CD4-positive, alpha-beta T cell treated with Interleukin-21 for 1 hour (primary cell): ENCODE measurements at places on chromosomes 4 and X.

DNA sequence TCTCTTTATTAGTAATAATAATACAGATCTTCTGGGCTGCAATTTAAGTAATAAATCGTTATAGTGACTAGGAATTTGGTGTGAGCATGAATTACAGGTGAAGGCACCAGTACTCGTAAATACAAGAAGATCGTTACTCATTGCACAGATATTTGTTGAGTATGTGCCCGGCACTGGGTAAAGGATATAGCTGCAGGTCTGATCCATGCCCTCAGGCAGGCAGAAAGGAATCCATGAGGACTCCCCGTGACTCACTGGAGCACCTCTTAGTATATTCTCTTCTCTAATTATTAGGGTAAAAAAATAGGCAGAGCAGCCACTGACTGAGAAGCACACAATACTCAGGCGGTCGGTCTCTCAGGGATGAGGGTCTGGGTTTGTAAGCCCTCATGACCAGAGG lies 868.3 kb downstream of the RAB28 start:
- DNase-seq = no peak

- peak; percentile 40 for DNase-seq
Observed at GRCh38 chr4:165378745-165379677, at the start of gene CPE. TSS of gene CPE (plus strand) at chr4:165379008. CDS start at chr4:165379222, 214 bp downstream.

GRCh38 chr4:75054078-75054477 lies 121.2 kb downstream of the PARM1 start:
- no peak for DNase-seq

DNA sequence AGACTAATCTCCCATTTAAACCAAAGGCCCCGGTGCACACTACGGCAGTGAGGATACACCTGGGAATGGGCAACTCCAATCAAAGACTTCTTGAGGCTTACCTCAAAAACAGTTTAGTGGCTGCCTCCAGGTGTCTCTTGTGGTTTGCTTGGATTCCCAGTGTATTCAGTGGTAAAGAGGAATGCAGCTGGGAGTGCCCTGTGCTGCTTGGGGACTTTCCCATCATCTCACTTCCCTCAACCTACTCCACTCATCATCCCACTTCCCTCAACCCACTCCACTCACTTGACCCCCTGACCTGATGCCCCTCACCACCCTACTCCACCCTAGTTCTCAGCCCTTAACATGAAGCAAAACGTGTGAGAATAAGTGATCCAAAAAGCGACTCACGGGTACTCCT lies 177.3 kb upstream of the ETNPPL start:
- DNase-seq = no peak

DNA sequence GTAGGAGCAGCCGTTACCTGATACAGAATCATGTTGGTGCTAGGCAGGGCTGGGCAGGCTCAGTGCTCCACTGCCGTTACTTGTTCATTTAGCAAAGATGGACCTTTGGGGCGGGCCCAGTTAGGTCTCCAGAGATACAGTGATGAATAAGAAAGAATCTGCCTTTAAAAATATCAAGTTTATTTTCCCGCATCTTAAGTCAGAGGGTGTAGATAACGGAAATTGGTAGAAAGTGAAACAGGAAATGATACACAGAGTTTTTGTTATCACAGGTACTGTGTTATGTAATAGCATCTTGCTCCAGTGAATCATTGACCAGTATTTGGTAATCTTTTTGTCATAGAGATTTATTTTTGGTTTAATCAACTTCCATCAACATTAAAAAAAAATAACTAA lies 5.5 kb downstream of the TMEM131L start:
- peak; percentile 78 for DNase-seq

- no peak for DNase-seq
Observed at GRCh38 chr4:101177154-101177553, 170.2 kb downstream of the PPP3CA start.

DNA sequence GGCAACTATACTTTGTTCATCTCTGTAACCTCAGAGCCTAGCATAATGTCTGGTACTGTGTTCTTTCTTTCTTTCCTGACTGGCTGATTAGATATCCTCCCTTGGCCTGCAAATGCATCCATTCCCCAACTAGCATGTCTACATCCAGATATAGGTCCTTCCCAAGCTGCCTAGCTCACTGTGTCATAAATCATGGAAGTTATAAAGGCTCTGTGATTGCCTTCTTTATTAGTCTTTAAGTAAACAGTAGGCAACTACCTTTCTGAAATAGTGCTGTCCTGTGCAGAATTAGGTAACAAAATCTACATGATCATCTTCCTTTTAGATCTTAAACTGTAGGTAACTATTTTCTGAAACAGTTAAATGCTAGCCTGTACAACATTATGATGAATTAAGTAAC lies 224.5 kb downstream of the DLG3 start:
- DNase-seq = no peak

- DNase-seq = no peak
Observed at GRCh38 chrX:69094977-69095669, 70.1 kb downstream of the PJA1 start.
